Activated T-cell treated with anti-CD3 and anti-CD28 coated beads, Interleukin-2, amount 50 U/mL, for 1 hour (primary cell): ENCODE measurements at places on chromosomes 6 and 20.

- no peak for DNase-seq
Measured at GRCh38 chr6:144797881-144798589, 512.9 kb downstream of the UTRN start.

- DNase-seq = no peak
Measured at GRCh38 chr6:132961610-132962009, 147.2 kb downstream of the RPS12 start.

DNA sequence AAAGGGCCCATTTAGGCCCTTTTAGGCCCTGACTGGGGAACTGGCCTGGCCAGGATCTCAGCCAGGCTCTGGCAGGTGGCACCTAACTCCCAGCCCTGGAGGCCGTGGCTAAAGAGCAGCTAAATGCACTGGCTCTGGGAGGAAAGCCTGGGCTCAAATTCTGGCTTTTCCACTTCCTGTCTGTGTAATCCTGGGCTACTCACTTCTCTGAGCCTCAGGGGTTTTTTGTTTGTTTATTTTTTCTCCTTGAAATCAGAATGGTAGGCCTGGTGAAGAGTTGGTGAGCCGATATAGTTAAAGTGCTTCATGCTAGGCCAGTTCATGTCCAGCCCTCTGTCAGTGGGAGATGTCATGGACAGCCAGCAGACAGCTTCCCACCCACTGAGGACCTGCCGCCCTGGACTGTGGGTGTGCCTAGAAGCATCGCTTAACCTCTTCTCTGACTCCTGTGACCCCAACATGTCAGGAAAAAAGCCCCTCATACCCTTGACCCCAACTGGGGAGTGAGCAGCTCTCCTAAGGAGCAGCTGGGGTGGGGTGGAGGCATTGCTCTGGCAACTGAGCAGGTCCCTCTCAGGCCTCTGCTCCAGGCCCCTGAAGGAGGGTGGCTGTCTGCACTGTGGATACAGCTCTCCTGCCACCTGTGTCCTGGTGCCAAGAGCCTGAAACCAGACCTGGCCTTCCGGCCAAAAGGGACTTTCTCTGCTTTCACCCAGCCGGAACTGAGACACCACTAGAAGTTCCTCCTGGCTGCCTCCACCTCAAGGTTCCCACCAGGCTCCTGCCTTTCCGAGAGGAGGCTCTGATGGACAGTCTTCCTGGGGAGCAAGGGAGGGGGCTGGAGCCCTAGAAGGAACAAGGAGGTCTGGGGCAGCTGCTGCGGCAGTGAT is 57.2 kb upstream of the MYL9 start:
- DNase-seq = no peak

DNA sequence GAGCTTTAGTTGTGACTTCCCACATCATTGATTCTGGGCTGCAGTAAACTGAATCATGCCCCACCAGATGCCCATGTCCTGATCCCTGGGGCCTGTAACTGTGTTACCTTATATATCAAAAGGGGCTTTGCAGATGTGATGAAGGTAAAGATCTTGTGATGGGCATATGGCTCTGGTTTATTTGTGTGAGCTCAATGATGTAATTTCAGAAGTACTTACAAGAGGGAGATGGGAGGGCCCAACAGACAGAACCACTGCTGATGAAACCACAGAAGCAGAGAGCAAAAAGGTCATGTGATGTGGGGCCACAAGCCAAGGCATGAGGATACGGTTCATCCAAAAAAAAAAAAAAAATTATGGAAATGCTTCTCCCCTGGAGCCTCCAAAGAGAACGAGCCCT is 118.7 kb downstream of the TOX2 start:
- DNase-seq = no peak

DNA sequence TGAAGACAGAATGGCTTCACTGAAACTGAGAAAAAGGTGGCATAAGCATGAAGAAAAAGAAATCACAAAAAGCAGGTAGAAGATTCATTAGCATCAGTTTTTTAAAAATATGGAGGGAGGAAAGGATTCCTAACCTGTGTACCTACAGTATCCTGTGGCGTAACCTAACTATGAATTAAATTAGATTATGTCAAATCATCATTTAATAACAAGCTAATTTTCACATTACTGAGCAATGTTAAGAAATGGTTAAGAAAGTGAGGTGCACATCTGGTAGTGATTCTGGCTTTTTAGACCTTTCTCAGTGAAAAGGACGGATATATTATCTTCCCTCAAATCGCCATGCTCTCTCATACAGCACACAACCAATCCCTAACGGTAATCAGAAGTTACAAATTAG is 12.5 kb downstream of the CD164 start:
- no peak for DNase-seq

DNA sequence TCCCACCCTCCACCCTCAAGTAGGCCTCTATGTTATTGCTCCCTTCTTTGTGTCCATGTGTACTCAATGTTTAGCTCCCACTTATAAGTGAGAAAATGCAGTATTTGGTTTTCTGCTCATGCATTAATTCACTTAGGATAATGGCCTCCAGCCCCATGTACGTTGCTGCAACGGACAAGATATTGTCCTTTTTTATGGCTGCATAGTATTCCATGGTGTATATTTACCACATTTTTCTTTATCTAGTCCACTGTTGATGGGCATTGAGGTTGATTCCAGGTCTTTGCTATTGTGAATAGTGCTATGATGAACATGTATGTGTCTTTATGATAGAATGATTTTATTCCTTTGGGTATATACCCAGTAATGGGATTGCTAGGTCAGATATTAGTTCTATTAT is 64.1 kb upstream of the NNAT start:
- no peak for DNase-seq

DNA sequence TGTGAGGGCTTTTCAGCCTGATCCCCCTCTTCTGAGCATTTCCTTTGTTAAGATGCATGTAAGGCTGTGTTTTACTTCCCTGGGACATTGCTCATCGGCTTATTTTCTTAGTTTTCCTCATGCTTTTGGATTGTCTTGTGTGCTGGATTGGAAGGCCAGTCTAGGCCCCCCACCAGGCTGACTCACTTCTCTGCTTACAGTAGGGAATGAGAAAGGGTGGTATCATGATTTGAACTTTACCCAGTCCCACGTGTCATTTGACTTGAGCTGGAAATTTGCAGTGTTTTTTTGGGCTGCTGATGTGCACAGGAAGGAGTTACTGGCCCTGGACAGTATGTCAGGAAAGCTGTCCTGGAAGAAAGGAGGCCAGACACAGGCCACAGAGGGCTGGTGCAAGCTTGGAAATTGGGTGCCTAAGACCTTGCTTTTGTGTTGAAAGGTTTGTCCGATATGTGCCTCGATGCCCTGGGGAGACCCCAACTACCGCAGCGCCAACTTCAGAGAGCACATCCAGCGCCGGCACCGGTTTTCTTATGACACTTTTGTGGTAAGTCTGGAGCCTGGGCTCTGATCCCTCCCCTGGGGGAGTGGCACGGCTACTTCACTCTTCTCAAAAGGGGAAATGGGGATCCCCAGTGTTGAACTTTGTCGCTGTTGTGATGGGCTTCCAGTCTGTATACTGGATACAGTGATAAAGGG is 12.8 kb downstream of the RNF114 start:
- DNase-seq = no peak

GRCh38 chr6:19663479-19663878 is 173.7 kb upstream of the ID4 start:
- DNase-seq = no peak

DNA sequence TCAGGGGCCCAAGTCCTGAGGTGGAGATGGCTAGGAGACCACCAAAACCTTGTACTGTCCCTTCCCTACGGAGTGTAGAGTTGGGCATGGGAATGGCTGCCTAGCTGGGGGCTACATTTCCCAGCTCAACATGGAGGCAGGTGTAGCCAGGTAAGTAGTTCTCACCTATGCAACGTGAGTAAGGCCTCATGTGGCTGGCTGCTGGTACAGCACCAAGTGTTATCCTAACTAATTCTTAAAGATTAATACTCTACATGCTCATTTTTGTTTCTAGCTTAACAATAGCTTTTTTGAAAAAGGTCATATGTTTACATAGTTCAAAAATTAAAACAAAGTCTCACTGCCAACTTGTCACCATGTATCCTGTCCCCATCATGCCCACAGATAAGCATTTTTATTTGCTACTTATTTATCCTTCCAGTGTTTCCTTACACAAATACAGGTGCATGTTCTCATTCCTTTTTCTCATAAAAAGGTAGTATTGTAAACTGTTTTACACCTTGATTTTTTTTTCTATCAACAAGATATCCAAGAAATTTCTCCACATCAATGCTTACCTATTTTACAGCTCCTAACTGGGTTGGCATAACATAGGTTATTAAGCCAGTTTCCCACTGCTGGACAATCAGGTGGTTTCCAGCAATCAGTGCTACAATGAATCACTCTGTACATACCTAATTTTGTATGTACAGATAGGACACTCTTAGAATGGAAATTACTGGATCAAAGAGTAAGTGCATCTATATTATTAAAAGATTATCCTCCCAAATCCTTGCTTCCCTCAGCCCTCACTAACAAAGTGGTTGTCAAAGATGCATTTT is 25.5 kb downstream of the ABHD12 start:
- DNase-seq = no peak

GRCh38 chr6:71651636-71652035 is 234.7 kb upstream of the RIMS1 start:
- no peak for DNase-seq

GRCh38 chr6:15079288-15079817 is 166.5 kb upstream of the JARID2 start:
- no peak for DNase-seq

DNA sequence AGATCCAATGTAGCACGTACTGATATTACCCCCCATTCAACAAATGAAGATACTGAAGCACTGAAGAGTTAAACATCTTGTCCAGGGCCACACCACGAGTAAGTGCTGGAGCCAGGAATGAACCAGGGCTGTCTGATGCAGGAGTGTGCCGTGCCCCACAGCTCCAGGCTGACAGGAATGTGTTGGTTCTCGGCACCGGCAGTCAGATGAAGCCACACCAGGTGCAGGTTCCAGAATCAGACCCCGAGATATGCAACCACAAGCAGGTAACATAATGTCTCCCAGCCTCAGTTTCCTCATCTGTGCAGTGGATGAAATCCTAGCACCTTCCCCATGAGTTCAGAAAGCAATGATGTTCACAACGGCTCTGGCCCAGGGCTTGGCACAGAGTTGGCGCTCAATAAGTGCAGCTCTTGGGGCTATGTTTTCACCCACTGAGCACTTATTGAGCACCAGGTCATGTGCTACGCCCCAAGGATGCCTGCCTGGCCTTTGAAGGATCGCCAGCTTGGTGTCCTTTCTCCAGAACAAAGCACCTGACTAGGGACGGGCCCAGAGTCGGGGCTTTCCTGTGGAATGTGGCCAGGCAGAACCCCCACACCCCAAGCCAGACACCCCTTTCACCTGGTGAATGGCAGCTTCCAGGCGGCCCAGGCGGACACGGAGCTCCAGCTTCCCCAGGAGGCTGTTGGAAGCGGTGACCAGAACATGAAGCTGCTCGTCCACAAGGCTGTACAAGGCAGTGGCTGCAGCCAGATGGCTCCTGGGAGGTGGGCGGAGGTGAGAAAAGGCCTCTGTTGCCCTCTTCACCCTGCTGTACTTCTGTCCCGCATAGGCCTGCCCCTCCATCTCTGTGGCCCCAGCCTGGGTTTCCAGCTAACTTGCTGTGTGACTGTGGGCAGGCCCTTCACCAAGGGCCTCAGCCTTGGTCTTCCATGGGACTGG is 41.3 kb downstream of the KIAA1755 start:
- DNase-seq = no peak

GRCh38 chr20:63051911-63052310 is 45.1 kb upstream of the BHLHE23 start:
- no peak for DNase-seq

- peak; percentile 32 for DNase-seq
Measured at GRCh38 chr20:47355489-47356219, 845 bp downstream of the ZMYND8 start.

DNA sequence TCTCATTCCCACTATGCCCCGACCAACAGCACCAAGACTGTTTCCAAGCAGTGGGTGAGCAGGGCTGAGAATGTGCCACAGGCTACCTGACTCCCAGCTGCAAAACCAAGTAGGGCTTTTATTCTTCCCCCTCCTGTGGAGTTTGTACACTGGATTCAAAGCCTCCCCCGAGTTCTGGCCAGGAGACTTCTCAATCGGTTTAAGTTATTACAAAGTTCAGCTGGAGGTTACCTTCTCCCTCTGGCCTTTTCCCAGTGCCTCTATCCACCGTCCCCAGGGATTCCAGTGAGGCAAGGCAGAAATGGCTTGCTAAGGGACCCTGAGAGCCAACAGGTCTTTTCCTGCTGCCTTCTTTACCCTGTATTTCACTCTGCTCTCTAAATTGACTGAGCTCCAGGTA is 217.0 kb downstream of the ADGRG6 start:
- DNase-seq = no peak

DNA sequence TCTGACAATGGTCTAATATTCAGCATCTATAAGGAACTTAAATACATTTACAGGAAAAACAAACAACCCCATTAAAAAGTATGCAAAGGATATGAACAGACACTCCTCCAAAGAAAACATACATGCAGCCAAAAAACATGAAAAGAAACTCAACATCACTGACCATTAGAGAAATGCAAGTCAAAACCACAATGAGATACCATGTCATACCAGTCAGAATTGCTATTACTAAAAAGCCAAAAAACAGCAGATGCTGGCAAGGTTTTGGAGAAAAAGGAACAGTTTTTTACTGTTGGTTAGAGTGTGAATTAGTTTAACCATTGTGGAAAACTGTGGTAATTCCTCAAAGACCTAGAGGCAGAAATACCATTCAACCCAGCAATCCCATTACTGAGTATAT is 339.0 kb upstream of the ADGRB3 start:
- no peak for DNase-seq

GRCh38 chr20:38995536-38996044 is 33.4 kb downstream of the DHX35 start:
- DNase-seq = no peak

- DNase-seq = no peak
Measured at GRCh38 chr6:24755279-24755678, 19.5 kb upstream of the GMNN start.
